ENCODE measurements at places on chromosomes 12 and 14. TPM values are rescaled to one million over a fixed set of nuclear protein-coding genes. Genes with fewer than 3 reads are reported as not detected.

AMN gene
- total RNA-seq = not detected

KLHL33 gene
- not detected for total RNA-seq

TAS2R19 gene
- not detected for total RNA-seq

MANSC4 gene
- not detected for total RNA-seq

TAS2R30 gene
- not detected for total RNA-seq

GCN1 gene
- 39.6 TPM for total RNA-seq

TEX52 gene
- not detected for total RNA-seq

CPM gene
- 1.7 TPM for total RNA-seq

BHLHE41 gene
- total RNA-seq = not detected

NPFF gene
- not detected for total RNA-seq

SPTB gene
- total RNA-seq = not detected

MUCL1 gene
- not detected for total RNA-seq

MED13L gene
- 11.9 TPM for total RNA-seq

HCAR1 gene
- not detected for total RNA-seq

PARPBP gene
- total RNA-seq = 19.2 TPM

RNASE4 gene
- total RNA-seq = 2.3 TPM

PLD4 gene
- not detected for total RNA-seq

KERA gene
- total RNA-seq = not detected

NRIP2 gene
- total RNA-seq = not detected

CIROP gene
- not detected for total RNA-seq

ANKRD33 gene
- not detected for total RNA-seq

KCNH3 gene
- total RNA-seq = not detected

DDN gene
- total RNA-seq = 0.13 TPM

All from MG63 (cell line).